Breast epithelium (tissue), 4 donors: ENCODE measurements at places on chromosomes 6 and 20. TPM values are rescaled to one million over a fixed set of nuclear protein-coding genes. Genes with fewer than 3 reads are reported as not detected.

The GABRR1 gene
- total RNA-seq, result not detected

The VGLL2 gene
- total RNA-seq, result not detected

The SLC22A7 gene
- not detected for total RNA-seq

The CST3 gene
- 498 TPM for total RNA-seq

The MAS1 gene
- total RNA-seq, result not detected

The ECT2L gene
- total RNA-seq, result 0.15 TPM

The C20orf204 gene
- total RNA-seq, result 1.3 TPM

The COL12A1 gene
- total RNA-seq, result 441 TPM

The ELOVL2 gene
- total RNA-seq, result 2.6 TPM

The MLN gene
- not detected for total RNA-seq

The C6orf15 gene
- total RNA-seq, result 0.59 TPM

The COL21A1 gene
- 1.5 TPM for total RNA-seq

The WFDC2 gene
- total RNA-seq, result 106 TPM

DNA sequence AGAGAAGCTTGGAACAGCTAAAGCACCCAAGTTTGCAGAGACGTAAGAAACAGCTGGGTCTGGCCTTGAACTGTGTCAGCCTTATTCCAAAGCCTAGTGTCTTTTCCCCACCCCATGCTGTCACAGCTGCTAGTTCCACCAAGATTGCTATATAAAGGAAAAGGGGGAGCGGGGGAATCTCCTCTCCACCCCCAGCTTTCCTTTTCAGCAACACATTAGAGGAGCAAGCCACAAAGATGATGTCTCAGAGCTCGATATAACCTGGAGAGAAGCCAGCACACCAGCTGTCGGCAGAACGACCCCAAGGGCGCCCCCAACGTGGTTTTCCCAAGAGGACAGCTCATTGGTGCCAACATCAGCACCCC lies 36.5 kb downstream of the ATP9A start:
- H3K36me3 ChIP-seq, result no peaks in the 10 kb centered on the region
- DNase-seq, result no peak
- no peaks in the 10 kb centered on the region for H3K4me1 ChIP-seq

GRCh38 chr6:157859775-157860504 lies 36.9 kb downstream of the SNX9 start:
- no peaks in the 10 kb centered on the region for H3K4me1 ChIP-seq
- no peak for DNase-seq
- H3K36me3 ChIP-seq, result no peaks in the 10 kb centered on the region
- H3K27ac ChIP-seq, result no peak overlapping the region
- no peaks in the 10 kb centered on the region for H3K27me3 ChIP-seq

- no peak overlapping the region for H3K27ac ChIP-seq
- no peak overlapping the region for H3K4me3 ChIP-seq
- H3K36me3 ChIP-seq, result no peaks in the 10 kb centered on the region
- no peaks in the 10 kb centered on the region for H3K27me3 ChIP-seq
- no peak for DNase-seq
- H3K4me1 ChIP-seq, result no peaks in the 10 kb centered on the region
These were observed 294.7 kb downstream of the KHDC1L start for GRCh38 chr6:72930556-72931132.

DNA sequence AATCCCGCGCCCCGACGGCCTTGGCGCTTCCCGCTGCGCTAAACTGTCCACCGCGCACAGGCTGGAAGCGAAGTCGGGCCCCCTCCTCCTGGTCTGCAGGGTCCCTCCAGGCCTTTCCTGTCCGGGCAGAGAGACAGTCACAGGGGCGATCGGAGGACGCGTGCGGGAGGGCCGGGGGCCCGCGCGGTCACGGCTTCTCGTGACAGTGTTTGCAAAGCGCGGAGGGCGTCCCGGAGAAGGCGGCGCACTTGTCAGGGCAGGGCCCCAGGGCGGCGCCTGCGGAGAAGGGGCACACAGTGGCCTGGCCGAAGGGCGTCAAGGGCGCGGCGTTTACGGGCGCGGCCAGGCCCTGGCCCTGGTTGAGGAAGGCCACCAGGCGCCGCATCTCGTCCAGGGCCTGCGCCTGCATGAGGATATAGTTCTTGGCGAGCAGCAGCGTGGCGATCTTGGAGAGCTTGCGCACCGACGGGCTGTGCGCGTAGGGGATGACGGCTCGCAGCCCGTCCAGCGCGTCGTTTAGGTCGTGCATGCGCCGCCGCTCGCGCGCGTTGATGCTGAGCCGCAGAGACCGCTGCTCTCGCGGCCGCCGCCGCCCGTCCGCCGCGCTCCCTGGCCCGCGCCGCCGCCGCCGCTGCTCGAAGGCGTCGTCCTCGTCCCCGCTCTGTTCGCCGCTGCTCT lies 763 bp downstream of the BHLHE23 start:
- no peak for DNase-seq
- no peaks in the 10 kb centered on the region for H3K36me3 ChIP-seq
- H3K27me3 ChIP-seq, result peaks cover 25% of the 10 kb centered on the region

- H3K27me3 ChIP-seq, result no peaks in the 10 kb centered on the region
- H3K4me3 ChIP-seq, result no peak overlapping the region
- no peak overlapping the region for H3K27ac ChIP-seq
- no peak for DNase-seq
- no peaks in the 10 kb centered on the region for H3K36me3 ChIP-seq
- no peaks in the 10 kb centered on the region for H3K4me1 ChIP-seq
These were observed 66.8 kb upstream of the CCN2 start for GRCh38 chr6:132017942-132018341.

GRCh38 chr6:166608774-166609173 lies 18.3 kb downstream of the RPS6KA2 start:
- H3K27me3 ChIP-seq, result no peaks in the 10 kb centered on the region
- no peak for DNase-seq
- no peaks in the 10 kb centered on the region for H3K36me3 ChIP-seq
- no peak overlapping the region for H3K27ac ChIP-seq

DNA sequence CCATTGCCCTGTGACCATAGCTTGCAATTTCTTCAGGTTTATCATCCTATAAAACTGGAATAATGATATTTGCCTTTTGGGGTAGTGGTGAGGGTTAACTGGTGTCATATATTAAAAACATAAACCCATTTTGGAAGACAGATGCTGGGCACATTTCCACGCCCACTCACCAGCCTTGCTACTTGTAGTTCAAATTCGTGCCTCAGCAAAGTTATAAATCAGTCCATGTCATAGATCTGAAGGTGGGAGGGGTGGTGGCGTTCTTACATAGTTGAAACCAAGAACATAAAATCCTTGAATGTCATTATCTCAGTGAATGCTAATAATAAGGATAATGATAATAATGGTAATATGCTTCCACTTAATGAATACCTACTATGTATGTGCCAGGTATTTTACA lies 9.4 kb upstream of the ELMO2 start:
- no peaks in the 10 kb centered on the region for H3K27me3 ChIP-seq
- no peak for DNase-seq
- no peak overlapping the region for H3K4me3 ChIP-seq

GRCh38 chr6:134288538-134289203 lies 29.2 kb downstream of the SGK1 start:
- no peaks in the 10 kb centered on the region for H3K36me3 ChIP-seq
- H3K4me1 ChIP-seq, result no peaks in the 10 kb centered on the region
- H3K27ac ChIP-seq, result peak overlapping the region; percentile 71
- no peak for DNase-seq

- no peak overlapping the region for H3K4me3 ChIP-seq
- H3K27ac ChIP-seq, result no peak overlapping the region
- H3K36me3 ChIP-seq, result no peaks in the 10 kb centered on the region
- no peak for DNase-seq
- no peaks in the 10 kb centered on the region for H3K4me1 ChIP-seq
These were observed 32.4 kb upstream of the TIAM2 start for GRCh38 chr6:154962753-154963152.

DNA sequence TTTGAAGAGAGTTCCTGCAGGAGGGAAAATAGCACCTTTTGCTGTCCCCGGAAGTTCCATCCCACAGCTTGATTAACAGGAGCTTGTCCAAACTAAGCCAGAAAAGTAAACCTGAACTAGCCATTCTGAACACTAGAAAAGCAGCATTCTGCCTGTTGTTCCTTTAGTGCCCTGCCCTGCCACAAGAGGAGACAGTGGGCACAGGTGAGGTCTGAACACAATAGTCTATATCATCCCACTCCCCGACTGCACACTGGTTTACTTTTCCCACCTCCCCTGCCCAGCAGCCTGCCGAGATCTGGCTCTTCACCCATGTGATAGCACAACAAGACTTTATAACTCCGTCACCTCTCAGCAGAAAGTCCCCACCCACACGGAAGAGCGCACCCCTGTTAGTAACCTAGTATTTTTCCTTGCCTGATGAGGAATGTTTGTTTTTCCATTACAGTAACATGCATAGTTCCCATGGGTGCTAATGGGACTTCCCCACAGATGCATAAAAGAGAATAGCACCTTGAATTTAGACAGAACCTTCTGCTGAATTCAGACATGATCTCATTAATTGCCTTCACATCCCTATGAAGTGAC lies 59.7 kb downstream of the TFAP2A start:
- no peaks in the 10 kb centered on the region for H3K4me1 ChIP-seq
- H3K36me3 ChIP-seq, result no peaks in the 10 kb centered on the region
- no peak for DNase-seq
- H3K27me3 ChIP-seq, result no peaks in the 10 kb centered on the region
- no peak overlapping the region for H3K27ac ChIP-seq

DNA sequence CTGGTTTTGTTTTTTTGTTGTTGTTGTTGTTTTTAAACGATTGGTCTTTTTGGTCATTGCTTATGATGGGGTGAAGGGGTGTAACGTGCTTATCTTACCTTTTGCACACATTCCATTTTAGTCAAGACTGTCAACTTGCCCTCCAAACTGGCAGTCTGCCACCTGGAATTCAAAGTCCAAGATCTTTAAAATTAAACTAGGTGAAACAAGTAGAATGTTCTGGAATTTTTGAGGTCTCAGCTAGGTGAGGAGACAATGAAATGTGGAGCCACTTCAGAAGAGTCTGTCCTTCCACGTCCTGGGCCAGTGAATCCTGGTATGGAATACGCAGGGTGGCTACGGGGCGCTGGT lies 344.6 kb downstream of the ZFAND3 start:
- H3K27ac ChIP-seq, result no peak overlapping the region
- no peaks in the 10 kb centered on the region for H3K27me3 ChIP-seq
- no peaks in the 10 kb centered on the region for H3K36me3 ChIP-seq
- DNase-seq, result no peak
- H3K4me1 ChIP-seq, result no peaks in the 10 kb centered on the region
- H3K4me3 ChIP-seq, result no peak overlapping the region

- H3K27me3 ChIP-seq, result no peaks in the 10 kb centered on the region
- H3K4me1 ChIP-seq, result no peaks in the 10 kb centered on the region
- H3K27ac ChIP-seq, result no peak overlapping the region
- no peak for DNase-seq
- H3K36me3 ChIP-seq, result no peaks in the 10 kb centered on the region
- peak overlapping the region; percentile 12 for H3K4me3 ChIP-seq
These were observed 19.6 kb upstream of the ABT1 start for GRCh38 chr6:26576929-26577719.

GRCh38 chr6:549906-550305 lies 107.0 kb downstream of the HUS1B start:
- H3K27ac ChIP-seq, result no peak overlapping the region
- no peaks in the 10 kb centered on the region for H3K27me3 ChIP-seq
- H3K4me1 ChIP-seq, result no peaks in the 10 kb centered on the region
- no peak overlapping the region for H3K4me3 ChIP-seq
- H3K36me3 ChIP-seq, result no peaks in the 10 kb centered on the region

DNA sequence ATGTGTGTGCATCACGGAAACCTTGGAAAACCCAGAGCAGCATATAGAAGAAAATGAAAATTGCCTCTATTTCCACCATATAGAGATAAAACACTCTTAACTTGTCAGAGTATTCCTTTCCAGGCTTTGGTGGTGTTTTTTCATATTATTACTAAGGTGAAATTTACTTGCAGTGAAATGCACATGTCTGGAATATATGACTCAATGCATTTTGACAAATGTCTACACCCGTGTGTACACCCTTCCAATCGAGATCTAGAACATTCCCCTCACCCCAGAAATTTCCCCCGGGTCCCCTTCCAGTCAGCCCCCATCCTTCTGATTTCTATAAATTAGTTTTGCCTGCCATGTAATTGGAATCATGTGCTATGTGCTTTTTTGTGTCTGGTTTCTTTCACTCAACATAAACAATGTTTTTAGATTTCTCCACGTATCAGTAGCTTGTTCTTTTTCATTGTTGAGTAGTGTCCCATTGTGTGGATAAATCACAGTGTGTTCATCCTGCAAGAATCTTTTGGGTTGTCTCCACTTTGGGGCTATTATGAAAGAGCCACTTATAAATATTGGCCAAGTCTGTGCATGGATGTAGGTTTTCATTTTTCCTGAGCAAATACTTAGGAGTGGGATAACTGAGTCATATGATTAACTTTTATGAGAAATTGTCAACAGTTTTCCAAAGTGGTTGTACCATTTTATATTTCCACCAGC lies 19.9 kb upstream of the PREX1 start:
- no peak overlapping the region for H3K4me3 ChIP-seq
- no peak overlapping the region for H3K27ac ChIP-seq
- DNase-seq, result no peak
- no peaks in the 10 kb centered on the region for H3K36me3 ChIP-seq
- no peaks in the 10 kb centered on the region for H3K27me3 ChIP-seq
- no peaks in the 10 kb centered on the region for H3K4me1 ChIP-seq

DNA sequence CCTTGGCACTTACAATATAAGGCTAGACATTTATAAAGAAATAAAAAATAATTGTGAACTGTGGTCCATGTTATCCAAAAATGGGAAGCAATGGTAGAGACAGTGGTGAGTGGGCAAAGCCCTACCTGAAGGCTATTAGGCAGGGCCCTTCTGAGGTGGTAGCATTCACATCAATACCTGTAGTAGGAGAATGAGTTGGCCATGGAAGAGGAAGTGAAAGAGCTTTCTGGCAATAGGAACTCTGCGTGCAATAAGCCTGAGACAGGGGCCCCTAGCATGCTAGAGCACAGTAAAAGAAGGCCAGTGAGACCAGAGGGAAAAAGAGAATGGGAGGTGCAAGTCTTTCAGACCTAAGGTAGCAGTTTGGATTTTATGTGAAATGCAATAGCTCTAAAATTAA lies 754.5 kb downstream of the PTPRT start:
- no peaks in the 10 kb centered on the region for H3K36me3 ChIP-seq
- H3K4me1 ChIP-seq, result no peaks in the 10 kb centered on the region
- H3K27ac ChIP-seq, result no peak overlapping the region
- H3K27me3 ChIP-seq, result no peaks in the 10 kb centered on the region
- no peak for DNase-seq
